ENCODE measurements at places on chromosomes 11 and 22.

DNA sequence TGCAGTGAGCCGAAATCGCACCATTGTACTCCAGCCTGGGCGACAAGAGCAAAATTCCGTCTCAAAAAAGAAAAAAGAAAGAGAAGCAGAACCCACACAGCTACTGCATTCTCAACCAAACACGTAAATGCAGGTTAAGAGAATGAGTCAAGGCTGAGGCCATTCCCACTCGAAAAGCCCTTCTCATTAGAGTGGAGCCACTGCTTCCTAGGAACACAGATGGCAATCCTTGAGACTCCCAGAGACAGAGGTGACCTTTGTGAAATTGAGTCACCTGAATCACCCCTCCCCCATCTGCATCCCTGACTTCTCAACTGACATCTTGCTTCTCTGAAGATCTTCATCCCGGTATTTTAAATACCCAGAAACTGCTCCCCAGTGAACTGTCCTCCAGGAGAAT, 8.2 kb downstream of the PACSIN2 start:
- no peak for DNase-seq

- no peak for DNase-seq
Observed at GRCh38 chr11:18853086-18853720, 61.6 kb upstream of the PTPN5 start.

DNA sequence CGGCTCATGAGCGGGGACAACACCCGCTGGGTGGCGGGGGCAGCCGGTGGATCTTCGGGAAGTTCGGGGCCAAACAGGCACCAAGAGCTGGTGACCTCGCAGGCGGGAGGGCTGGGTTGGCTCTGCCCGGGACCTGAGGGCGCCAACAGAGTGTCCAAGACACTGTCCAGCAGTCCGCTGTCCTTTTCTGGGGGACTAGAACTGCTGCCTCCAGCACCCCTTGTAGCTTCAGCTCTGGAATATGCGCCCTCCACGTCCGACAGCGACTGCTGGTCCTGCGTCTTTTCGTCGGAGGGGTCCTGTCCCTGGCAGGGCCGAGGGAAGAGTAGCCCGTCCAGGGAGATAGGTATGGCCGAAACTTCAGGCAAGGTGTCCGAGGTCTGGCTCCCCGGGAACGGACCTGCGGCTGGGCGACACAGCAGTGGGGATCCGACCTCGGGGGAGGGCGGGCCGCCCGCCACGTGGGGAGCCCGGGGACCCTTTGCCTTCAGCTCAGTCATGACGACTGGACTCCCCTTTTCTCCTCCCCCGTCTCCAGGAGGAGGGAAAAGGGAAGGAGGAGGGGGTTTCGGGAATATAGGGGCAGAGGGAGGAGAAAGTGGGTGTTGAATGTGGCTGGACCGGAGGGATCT, 926 bp downstream of the PGR start:
- DNase-seq, result no peak

- no peak for DNase-seq
Observed at GRCh38 chr22:32627091-32627490, 152.5 kb downstream of the FBXO7 start.

- DNase-seq, result no peak
Observed at GRCh38 chr11:87356428-87356827, 318.7 kb downstream of the TMEM135 start.

Measured in stimulated activated naive CD4-positive, alpha-beta T cell (primary cell).